Fibroblast of skin of right biceps (primary cell): ENCODE measurements at places on chromosomes 6 and 20.

DNA sequence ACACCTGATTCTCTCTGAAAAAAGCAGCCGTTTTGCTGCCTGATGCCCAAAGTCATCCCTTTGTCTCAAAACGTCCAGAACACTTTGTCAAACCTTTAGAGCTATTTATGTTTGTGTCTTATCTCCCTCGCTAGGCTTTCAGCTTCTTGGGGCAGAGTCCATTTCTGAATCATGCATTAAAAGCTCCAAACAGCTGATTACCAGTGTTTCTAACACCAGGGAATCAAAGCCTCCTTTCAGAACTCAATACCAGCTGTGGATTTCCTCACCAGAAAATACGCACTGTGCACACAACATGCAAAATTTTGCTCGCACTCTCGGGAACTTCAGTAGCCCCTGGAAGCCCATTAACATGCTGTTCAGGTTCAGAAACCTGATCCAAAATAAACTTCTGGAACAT lies 333.3 kb downstream of the HACE1 start:
- DNase-seq, result no peak

- DNase-seq, result peak; percentile 61
Measured at GRCh38 chr6:122789182-122790027, at the start of gene SMPDL3A. TSS of gene SMPDL3A (plus strand) at chr6:122789258. CDS start at chr6:122789347, 89 bp downstream.

- DNase-seq, result peak; percentile 23
Measured at GRCh38 chr6:70398783-70399728, 14.3 kb upstream of the FAM135A start.

DNA sequence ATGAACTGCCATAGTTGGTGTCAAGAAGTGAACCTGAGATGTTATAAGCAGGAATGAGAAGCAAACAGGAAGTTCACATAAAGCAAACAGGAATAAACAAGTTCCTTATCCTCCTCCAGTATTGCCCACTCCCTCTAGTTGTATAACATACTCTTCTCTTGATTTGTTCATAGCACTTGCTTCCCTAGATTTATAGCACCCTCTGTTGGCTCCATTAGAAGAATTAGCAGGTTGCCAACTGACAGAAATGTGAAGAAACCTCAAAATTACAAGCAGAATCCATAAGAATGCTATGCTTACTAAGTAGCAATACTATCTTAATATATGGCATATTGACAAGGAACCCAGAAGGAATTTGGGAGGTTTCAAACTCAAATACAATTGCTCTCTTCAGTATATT lies 195.4 kb downstream of the TBX18 start:
- DNase-seq, result peak; percentile 56

DNA sequence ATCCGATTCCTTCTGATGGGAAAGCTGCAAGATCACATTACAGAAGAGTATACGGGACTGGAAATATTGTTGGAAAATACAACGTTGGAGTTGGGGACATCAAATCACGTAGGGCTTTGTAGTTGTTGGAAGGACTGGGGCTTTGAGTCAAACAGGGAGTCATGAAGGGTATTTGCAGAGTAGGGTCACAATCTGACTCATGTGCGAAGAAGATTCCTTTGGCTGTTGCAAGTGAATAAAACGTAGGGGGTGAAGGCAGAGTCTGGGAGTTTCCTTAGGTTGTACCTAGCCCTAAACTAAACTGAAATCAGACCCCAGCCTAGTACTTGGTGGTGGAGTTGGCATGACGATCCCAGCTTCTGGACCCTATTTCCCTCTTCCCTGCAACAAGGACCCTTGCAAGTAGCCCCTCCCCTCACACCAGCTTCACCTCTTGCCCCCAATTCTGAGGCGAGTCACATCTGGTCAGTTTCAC lies 32.3 kb downstream of the SNX5 start:
- peak; percentile 60 for DNase-seq

- peak; percentile 3 for DNase-seq
Measured at GRCh38 chr6:54093326-54093948, 17.8 kb upstream of the MLIP start.

DNA sequence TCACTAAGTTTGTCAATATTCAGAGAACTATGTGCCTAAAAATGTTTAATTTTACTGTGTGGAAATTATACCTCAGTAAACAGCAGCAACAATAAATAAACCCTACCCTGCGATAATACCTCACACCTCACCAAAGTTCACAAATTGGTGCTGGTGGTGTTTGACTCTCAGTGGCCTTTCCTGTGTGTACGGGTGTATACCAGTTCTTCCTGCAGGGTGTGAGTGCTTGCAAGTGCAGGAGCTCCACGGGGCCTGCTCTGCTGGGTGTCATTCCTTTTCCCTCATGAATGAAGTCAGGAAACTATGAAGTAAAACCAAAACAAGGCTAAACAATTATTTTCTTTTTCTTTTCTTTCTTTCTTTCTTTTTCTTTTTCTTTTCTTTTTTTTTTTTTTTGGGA lies 4.1 kb upstream of the ENPP5 start:
- no peak for DNase-seq

DNA sequence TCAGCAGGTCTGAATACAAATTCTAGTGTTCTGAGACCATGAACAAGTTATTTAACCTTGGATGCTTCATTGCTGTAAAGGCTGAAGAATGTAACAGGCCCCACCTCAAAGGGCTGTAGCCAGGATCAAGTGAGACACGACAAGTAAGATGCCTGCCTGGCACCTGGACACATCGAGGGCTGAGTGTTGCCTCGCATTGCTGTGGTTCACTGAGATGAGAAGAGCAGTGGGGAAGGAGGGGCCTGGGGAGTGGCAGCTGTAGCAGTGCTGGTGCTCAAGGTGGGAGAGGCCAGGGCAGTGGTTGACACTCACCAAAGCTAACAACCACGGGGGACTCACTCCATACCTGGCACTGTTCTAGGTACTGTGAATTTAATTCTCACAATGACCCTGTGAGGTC lies 187.8 kb downstream of the KIF16B start:
- DNase-seq, result no peak

DNA sequence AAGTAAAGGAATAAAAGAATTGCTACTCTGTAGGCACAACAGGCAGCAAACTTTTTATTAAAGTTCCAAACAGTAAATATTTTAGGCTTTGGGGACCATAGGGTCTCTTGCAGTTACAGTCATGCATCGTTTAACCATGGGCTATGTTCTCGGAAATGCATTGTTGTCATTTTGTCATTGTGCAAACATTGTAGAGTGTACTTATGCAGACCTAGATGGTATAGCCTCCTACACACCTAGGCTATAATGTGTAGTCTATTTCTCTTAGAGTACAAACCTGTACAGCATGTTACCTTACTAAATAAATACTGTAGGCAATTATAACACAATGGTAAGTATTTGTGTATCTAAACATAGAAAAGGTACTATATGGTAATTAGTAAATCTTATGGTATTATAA lies 54.7 kb downstream of the CDS2 start:
- DNase-seq, result no peak

GRCh38 chr6:14858808-14859207 lies 387.1 kb upstream of the JARID2 start:
- no peak for DNase-seq

GRCh38 chr6:33217246-33217645 lies 8.9 kb downstream of the RING1 start:
- DNase-seq, result no peak

DNA sequence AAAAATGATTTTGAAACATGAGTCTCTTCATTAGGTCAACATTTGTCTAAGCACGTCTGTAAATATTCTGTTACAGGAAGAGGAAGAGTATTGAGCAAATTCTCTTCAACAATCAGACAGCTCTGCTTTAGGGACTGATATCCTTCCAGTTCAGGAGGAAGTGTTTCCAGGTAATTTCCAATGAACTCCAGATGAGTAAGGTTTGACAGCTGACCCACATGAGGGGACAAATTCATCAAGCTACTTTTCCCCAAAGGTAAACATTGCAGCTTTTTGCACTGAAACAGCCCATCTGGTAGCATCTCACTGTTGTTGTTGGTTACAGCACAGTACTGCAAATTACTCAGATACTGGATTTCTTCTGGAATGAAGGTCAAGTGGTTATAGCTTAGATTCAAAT lies 18.1 kb downstream of the ENPP1 start:
- DNase-seq, result no peak

- DNase-seq, result peak; percentile 63
Measured at GRCh38 chr20:46695892-46696291, 6.6 kb upstream of the TP53RK start.

- no peak for DNase-seq
Measured at GRCh38 chr20:8579035-8579434, 447.0 kb downstream of the PLCB1 start.

- DNase-seq, result no peak
Measured at GRCh38 chr6:27755768-27756167, 156.4 kb downstream of the OR2B2 start.

DNA sequence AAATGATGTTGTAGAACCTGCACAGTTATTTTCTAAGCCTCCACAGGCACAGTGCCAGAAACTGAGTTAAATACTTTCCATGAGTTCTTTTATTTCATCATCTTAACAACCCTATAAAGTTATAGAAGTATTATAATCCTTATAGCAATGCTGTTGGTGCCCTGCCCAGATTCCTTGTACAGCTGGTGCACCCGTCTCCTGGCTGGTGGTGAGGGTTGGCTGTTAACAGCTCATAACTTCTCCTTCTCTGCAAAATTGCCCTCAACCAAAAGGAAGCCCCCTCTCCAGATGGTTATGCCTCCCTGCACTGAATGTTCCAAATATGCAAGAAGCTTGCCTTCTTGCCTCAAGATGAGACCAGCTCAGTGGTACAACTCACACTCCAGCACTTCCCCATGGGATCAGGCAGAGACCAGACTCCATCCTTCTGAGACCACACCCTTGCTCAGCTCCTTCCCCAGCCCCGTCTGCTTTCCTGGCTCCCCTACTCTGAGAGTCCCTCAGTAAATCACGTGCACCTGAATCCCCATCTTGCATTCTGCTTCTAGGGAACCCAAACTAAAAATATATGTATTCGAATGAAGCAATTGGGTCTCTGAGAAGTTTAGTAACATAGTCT lies 304.4 kb upstream of the PLCB4 start:
- DNase-seq, result peak; percentile 53

- DNase-seq, result peak; percentile 48
Measured at GRCh38 chr6:33147807-33148666, 44.2 kb downstream of the COL11A2 start.

DNA sequence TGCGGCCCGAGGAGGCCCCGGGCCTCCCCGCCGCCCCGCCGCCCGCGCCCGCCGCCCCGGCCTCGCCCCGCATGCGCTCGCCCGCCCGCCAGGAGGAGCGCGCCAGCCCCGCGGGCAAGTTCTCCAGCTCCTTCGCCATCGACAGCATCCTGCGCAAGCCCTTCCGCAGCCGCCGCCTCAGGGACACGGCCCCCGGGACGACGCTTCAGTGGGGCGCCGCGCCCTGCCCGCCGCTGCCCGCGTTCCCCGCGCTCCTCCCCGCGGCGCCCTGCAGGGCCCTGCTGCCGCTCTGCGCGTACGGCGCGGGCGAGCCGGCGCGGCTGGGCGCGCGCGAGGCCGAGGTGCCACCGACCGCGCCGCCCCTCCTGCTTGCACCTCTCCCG lies 1.5 kb downstream of the FOXQ1 start:
- no peak for DNase-seq

GRCh38 chr6:105305521-105305920 lies 97.4 kb downstream of the PREP start:
- no peak for DNase-seq

GRCh38 chr6:90025523-90026061 lies 131.3 kb downstream of the GJA10 start:
- peak; percentile 97 for DNase-seq

DNA sequence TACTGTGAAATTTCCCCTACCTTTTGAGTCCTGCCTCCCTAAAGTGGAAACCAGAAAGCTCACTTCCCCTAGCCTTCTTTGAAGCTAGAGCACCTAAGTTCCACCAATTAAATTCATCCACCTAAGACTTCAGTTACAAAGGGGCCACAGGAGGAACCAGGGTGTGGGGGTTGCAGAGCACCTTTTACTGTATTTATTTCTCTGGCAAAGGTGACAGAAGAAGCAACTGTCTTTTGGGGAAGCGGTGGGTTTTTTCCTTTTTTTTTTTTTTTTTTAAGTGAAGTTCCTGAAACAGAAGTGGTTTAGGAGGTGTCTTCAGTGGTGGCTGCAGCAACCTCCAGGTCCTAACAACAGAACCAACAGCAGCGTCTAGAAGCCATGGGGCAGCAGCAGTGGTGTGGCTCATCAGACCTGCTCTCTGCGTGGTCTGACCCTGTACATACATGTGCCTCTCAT lies 13.1 kb downstream of the PSMB9 start:
- no peak for DNase-seq

GRCh38 chr6:11722805-11723631 lies 55.6 kb downstream of the ADTRP start:
- no peak for DNase-seq

GRCh38 chr6:107209406-107210305 lies 94.3 kb upstream of the BEND3 start:
- DNase-seq, result no peak

GRCh38 chr6:78598966-78599365 lies 268.4 kb upstream of the IRAK1BP1 start:
- peak; percentile 100 for DNase-seq

- DNase-seq, result peak; percentile 65
Measured at GRCh38 chr20:61521687-61522420, 269.8 kb downstream of the CDH4 start.

DNA sequence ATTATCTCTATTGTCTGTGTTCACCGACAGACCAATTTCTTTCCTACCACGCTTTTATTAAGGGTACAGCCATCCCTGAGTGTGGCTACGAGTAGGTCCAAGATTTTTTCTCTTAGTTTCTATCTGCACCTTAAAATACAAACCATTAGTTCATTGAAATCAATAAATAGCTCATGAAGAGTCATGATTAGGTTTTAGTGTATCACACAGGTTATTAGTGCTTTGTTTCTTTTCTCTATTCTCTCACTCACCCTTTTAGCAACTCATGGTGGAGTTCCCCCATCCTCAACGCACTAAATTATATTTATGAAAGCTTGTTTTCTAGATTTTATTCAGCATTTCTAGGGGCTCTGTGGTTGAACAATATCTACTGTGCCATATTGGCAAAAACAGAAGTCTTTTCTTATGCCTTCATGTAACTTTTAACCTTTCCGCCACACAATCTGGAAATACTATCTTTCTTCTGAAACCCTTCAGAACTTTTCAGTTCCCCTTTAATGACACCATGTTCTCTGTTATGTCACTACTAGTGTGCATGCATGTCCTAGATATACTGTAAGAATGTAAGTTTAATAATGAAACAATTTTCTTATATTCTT lies 128.2 kb upstream of the LAMA2 start:
- DNase-seq, result no peak

DNA sequence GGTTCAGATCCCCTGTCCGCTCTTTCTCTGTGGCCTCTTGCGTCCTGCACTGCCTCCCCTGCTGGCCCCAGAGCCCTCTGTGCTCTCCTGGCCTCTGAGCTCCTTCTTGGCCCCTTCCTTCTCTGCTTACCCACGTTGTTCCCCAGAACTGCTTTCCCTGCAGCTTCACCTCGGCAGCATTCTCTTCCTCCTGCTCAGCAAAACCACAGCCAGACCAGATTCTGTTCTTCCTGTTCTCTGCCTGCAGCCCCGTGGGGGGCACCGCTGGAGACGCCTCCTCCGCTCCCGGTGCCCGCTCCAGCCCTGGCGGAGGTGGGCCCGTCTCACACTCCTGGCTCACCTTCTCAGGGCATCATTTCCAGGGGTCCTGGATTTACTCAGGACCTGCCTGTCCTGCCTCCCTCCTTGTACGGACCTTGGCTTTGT lies 59.7 kb downstream of the TCP11 start:
- DNase-seq, result peak; percentile 21
